ENCODE measurements at places on chromosomes 1 and 21. TPM values are rescaled to one million over a fixed set of nuclear protein-coding genes. Genes with fewer than 3 reads are reported as not detected.
A peak's percentile ranks its signal among the peaks of the same experiment; 100 is the strongest.

DNA sequence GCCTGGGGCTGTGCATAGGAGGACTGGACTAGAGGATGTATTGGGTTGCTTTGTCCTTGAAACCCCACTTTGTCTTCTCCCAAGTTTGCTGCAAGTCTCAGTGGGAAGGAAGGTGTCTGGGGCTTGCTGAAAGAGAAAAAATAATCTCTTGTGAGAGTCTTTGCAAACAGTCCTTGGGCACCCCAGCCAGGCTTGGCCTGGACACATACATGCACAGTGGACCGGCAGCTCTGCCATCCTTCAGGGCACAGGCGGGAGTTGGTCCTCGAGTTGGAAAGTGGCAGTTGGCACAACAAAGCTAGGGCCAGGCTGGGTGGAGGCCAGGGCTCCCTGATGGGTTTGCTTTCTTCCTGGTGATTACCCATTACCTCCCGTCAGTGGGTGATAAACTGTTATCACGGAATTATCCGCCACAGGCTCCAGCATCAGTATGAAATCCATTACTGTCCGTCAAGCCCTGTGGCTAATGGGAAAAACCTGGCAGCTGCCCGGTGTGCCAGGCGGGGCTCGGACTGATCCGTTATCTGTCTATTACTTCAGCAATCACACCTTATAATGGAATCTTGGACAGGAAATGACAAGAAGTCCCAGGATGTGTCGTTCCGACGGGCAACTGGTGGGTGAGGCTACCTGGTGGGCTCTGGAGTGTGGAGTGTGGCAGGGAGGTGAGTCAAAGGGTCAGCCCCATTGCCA is 265.7 kb downstream of the GRIK3 start:
- no peaks in the 10 kb centered on the region for H3K4me1 ChIP-seq
- no peaks in the 10 kb centered on the region for H3K27me3 ChIP-seq
- no peaks in the 10 kb centered on the region for H3K36me3 ChIP-seq
- H3K27ac ChIP-seq: no peak overlapping the region

PAQR6 gene
- 3.1 TPM for total RNA-seq

CELA2A gene
- total RNA-seq: 1.3 TPM

DNA sequence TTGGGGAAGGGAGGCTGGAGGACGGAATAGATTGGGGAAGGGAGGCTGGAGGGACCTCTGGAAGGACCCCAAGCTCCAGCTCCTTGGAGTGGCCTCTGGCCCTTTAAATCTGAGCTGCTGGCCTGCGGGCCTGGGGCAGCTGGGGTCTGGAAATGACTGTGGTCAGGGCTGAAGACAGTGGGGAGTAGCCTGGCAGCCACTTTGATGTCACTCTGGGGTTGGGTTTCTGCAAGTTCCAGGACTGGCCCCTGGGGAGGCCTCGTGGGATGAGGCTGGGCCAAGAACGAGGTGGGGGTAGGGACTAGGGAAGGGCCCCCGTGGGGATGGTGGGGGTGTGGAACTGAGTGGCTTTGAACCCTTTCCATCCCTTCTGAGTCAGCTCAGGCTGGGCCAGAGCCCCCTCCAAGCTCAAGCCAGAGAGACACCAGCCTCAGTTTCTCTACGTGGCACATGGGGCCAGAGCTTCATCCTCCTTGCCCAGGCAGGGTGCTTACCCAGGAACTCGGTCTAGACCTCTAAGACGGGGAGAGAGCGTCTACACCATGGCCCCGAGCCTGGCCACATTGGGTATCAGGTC is 59.7 kb downstream of the ALPL start:
- peaks cover 13% of the 10 kb centered on the region for H3K27me3 ChIP-seq
- no peak overlapping the region for H3K4me3 ChIP-seq
- H3K4me1 ChIP-seq: no peaks in the 10 kb centered on the region
- H3K27ac ChIP-seq: no peak overlapping the region
- H3K36me3 ChIP-seq: no peaks in the 10 kb centered on the region

- no peak overlapping the region for H3K27ac ChIP-seq
- no peaks in the 10 kb centered on the region for H3K4me1 ChIP-seq
- no peaks in the 10 kb centered on the region for H3K36me3 ChIP-seq
- no peak for DNase-seq
- no peaks in the 10 kb centered on the region for H3K27me3 ChIP-seq
Observed at GRCh38 chr21:15671188-15671587, 58.6 kb upstream of the USP25 start.

GRCh38 chr1:155124503-155125463 is 2.9 kb upstream of the EFNA1 start:
- DNase-seq: no peak
- no peaks in the 10 kb centered on the region for H3K36me3 ChIP-seq
- H3K4me3 ChIP-seq: no peak overlapping the region
- H3K4me1 ChIP-seq: peaks cover 11% of the 10 kb centered on the region

DNA sequence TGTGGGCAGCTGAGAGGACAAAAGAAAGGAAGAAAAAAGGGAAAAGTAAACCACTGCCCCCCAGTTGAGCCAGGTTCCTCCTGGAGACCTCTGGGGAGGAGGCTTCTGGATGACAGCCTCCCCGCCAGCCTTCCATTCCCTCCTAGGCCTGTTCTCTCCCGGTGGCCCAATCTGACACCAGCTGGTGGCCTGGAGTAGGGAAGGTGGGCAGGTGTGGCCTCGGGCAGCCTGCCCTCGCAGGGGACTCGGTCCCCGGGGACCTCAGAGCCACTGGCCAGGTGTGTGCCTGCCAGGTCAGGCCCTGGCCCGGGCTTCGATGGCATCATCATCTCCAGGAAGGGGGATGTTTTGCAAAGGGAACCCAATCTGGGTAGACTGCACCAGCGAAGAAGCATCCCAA is 159.0 kb downstream of the CASZ1 start:
- H3K27ac ChIP-seq: no peak overlapping the region
- no peak overlapping the region for H3K4me3 ChIP-seq
- DNase-seq: no peak
- H3K4me1 ChIP-seq: peaks cover 8% of the 10 kb centered on the region

KRTAP20-3 gene
- not detected for total RNA-seq

GRCh38 chr1:150362721-150363425 is 1.1 kb upstream of the RPRD2 start:
- peak overlapping the region; percentile 97 for H3K4me3 ChIP-seq
- H3K27me3 ChIP-seq: no peaks in the 10 kb centered on the region
- peak overlapping the region; percentile 96 for H3K27ac ChIP-seq
- no peak for DNase-seq
- no peaks in the 10 kb centered on the region for H3K36me3 ChIP-seq
- peaks cover 13% of the 10 kb centered on the region for H3K4me1 ChIP-seq

DNA sequence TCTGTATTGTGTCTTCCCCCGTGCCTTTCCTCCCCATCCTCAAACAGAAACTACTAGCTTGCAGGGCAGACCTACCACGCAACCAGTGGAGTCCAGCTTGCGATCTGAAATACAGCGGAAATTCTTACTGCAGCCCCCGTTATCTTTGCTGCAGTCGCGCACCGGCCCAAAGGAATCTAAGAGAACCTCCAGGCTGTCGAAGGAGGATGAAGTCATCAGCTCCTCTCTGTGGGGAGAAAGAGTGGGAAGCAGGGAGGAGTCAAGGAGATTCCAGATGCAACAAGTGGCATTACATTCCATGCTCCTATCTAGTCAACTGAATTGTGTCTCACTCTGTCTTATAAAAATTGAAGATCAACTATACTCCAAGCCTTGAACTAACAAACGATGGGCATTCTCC is 206.9 kb downstream of the ASTN1 start:
- H3K36me3 ChIP-seq: no peaks in the 10 kb centered on the region
- H3K4me3 ChIP-seq: no peak overlapping the region
- DNase-seq: no peak

- H3K36me3 ChIP-seq: no peaks in the 10 kb centered on the region
- no peaks in the 10 kb centered on the region for H3K27me3 ChIP-seq
- peaks cover 4% of the 10 kb centered on the region for H3K4me1 ChIP-seq
- H3K4me3 ChIP-seq: no peak overlapping the region
- no peak for DNase-seq
Observed at GRCh38 chr1:234851450-234852438, 241.8 kb upstream of the IRF2BP2 start.

DNA sequence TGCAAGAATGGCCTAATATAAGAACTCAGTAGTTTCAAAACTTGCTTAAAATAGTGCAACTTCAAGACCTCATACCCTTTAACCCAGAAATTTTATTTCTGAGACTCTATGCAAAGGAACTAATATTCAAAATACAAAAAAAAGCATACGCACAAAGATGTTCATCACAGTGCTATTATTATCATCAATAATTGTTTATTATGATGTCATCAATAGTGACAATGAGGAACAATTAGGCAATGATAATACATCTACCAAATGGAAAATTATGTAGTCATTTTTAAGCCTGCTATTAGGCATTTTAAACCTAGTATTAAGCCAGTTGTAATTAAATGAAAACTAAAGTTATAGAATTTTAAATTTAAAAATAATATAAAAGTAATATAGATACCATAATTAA is 3.3 kb downstream of the TTLL7 start:
- no peaks in the 10 kb centered on the region for H3K36me3 ChIP-seq
- H3K27ac ChIP-seq: no peak overlapping the region
- no peak for DNase-seq
- no peak overlapping the region for H3K4me3 ChIP-seq
- peaks cover 19% of the 10 kb centered on the region for H3K27me3 ChIP-seq
- H3K4me1 ChIP-seq: peaks cover 15% of the 10 kb centered on the region

NUP210L gene
- total RNA-seq: 0.25 TPM

DNA sequence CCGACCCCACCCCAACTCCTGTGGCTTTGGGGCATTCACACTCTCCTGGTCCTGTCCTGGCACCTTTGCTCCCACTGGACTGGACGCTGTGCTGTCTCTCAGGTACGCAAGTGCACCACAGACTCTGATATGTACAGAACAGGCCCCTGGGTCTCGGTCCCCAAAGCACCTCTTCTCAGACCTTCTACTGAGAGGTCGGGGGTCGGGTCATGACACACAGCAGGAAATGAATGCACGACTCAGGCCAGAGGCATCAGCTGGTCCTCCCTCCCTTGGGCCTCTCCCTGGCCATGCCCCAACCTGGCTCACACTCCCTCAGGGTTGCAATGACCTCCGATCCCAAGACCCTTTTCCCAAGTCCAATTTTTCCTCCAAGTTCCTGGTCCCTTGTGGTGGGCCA is 1.8 kb upstream of the KRTAP10-12 start:
- H3K27ac ChIP-seq: no peak overlapping the region
- no peaks in the 10 kb centered on the region for H3K36me3 ChIP-seq
- H3K4me1 ChIP-seq: peaks cover 7% of the 10 kb centered on the region
- no peak overlapping the region for H3K4me3 ChIP-seq
- peaks cover 41% of the 10 kb centered on the region for H3K27me3 ChIP-seq
- DNase-seq: no peak

DNA sequence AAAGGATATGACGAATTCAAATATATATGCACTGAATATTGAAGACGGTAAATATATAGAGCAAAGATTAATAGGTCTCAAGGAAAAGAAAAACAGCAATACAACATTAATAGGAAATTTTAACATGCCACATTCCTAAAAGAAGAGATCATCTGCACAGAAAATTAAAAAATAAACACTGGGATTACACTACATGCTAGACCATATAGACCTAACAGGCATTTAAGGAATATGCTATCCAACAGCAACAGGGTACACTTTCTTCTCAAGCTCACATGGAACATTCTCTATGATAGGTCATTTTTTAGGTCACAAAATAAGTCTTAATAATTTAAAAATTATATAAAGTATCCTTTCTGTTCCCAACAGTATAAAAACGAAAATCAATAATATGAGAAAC is 1038.3 kb downstream of the KCNT2 start:
- DNase-seq: no peak
- no peak overlapping the region for H3K4me3 ChIP-seq
- no peaks in the 10 kb centered on the region for H3K27me3 ChIP-seq
- no peak overlapping the region for H3K27ac ChIP-seq

ARHGAP30 gene
- 290 TPM for total RNA-seq

S100A7 gene
- not detected for total RNA-seq

DNA sequence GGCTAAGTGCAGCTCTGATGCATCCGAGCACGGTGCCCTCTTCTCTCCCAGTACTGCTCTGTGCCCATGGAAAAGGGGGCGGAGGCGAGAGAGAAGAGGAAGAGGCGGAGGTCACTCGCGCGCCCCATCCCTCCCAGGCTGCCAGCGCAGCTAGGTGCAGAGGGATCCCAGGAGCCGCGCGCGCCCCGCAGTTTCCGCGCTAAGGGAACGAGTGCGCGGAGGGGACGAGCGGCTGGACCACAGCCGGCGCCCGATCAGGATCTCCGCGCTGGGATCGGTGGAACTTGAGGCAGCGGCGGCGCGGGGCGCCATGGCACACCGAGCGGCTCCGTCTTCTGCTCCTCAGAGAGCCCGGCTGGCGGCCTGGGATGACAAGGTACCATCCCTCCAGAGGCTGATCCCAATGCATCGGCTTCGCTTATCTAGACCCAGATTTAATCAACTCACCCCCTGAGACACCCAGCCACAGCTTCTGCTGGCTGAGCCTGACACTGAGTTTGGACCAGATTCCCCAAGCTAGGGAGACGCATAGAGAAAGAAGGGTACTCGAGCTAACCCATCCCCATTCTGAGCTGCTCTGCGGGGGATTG is at the start of gene PTGFR:
TSS of gene PTGFR (plus strand) at position 114 of the 590 bp plus-strand sequence. CDS start 1,770 bp downstream, outside the sequence.
- H3K4me1 ChIP-seq: peaks cover 5% of the 10 kb centered on the region
- H3K27me3 ChIP-seq: peaks cover 14% of the 10 kb centered on the region
- H3K4me3 ChIP-seq: no peak within 1 kb of the TSS
- H3K36me3 ChIP-seq: no peaks in the 10 kb centered on the region

DNA sequence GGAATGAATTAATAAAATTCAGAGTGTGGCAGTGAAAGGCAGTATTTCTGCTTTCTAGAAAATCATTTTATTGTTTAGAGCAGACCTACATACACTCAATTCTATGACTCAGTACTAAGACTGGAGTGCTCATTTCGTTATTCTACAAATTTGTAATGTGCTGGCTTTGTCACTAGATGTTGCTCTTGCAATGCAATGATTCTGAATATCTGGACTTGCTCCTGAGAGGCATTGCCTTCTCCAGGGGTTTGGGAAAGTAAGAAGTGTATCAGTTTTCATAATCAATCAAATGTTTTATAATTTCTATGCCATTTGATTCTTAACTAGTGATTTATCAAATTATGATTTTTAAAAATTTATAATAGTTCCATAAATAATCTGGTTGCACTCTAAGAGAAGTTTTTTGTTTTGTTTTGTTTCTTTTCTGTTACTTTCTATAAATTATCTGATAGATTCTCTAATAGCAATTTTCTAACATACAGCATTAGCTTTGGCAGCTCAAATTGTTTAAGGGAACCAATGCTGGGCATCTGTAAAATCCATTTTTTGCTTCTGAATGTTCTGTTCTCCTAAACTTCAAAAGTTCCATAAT is 280.5 kb upstream of the SGIP1 start:
- H3K27me3 ChIP-seq: no peaks in the 10 kb centered on the region
- no peaks in the 10 kb centered on the region for H3K4me1 ChIP-seq
- no peak for DNase-seq
- H3K27ac ChIP-seq: no peak overlapping the region

MRAP gene
- total RNA-seq: not detected

IL23R gene
- not detected for total RNA-seq

GRCh38 chr1:39266269-39266668 is 61.8 kb downstream of the MACF1 start:
- H3K27me3 ChIP-seq: no peaks in the 10 kb centered on the region
- H3K4me1 ChIP-seq: peaks cover 27% of the 10 kb centered on the region
- no peak overlapping the region for H3K27ac ChIP-seq

DNA sequence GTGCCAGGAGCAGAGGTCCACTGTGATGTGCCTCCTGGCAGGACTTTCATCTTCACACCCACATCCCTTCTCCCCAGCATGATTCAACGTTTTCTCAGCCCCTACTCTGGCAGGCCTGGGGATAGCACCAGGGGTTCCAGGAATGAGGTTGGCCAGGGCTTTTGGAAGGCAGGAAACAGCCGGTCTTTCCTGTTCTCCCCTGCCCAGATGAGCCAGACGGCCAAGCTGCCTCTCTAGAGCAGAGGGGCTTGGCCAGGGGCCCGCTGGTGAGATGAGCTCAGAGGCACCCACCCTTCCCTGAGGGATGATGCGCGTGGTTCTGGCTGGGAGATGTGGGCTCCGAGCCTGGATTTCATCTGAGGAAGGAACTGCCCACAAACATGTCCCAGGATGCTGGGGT is 4.3 kb upstream of the MFAP2 start:
- H3K4me3 ChIP-seq: no peak overlapping the region
- no peak for DNase-seq
- H3K27me3 ChIP-seq: peaks cover 40% of the 10 kb centered on the region
- H3K27ac ChIP-seq: no peak overlapping the region
- peaks cover 17% of the 10 kb centered on the region for H3K36me3 ChIP-seq

Measured in T-cell (primary cell).